ENCODE measurements at places on chromosomes 12 and 14. TPM values are rescaled to one million over a fixed set of nuclear protein-coding genes. Genes with fewer than 3 reads are reported as not detected.

LGR5 gene
- 10.3 TPM for total RNA-seq

NUDT4 gene
- 59.2 TPM for total RNA-seq

GTF2A1 gene
- 42.0 TPM for total RNA-seq

CACNA1C gene
- 1.6 TPM for total RNA-seq

GRCh38 chr14:63179383-63179782 lies 24.9 kb upstream of the RHOJ start:
- DNase-seq, result no peak

DNA sequence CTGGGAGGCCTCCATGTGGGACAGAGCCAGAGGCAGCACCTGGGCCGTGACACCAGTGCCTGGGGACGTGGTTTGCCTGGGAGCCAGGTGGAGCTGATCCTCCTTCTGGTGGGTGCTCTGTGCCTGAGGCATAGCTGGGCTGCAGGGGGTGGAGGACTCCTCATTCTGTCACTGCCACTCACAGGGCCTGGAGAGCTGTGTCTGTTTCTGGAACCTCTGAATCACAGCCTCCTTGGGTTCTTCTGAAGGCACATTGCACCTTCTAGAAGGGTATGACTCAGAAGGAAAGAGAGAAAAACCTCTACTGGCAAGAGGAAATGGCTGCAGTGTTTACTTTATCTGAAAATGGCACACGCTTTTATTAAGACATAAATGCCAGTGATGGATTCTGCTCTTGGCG lies 659.8 kb downstream of the VRK1 start:
- DNase-seq, result no peak

DNA sequence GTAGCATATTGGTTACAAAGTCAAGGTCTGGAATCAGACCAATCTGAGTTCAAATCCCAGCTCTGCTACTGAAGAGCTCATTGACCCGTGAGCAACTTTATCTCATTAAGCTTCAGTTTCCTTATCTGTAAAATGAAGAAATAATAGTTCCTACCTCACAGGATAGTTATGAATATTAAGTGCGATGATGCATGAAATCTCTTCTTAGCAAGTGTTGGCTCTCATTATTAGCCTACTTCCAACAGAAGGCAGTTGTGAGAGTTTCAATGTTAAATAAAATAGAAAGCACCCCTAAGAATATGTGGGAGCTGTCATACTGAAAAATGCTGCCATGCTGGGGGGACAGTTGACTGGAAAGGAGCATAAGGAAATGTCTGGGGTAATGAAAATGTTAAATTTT lies 39.0 kb upstream of the ITPR2 start:
- DNase-seq, result no peak

GRCh38 chr12:47920913-47921312 lies 16.1 kb upstream of the VDR start:
- no peak for DNase-seq

- no peak for DNase-seq
Measured at GRCh38 chr14:33846100-33846824, 104.6 kb downstream of the EGLN3 start.

DNA sequence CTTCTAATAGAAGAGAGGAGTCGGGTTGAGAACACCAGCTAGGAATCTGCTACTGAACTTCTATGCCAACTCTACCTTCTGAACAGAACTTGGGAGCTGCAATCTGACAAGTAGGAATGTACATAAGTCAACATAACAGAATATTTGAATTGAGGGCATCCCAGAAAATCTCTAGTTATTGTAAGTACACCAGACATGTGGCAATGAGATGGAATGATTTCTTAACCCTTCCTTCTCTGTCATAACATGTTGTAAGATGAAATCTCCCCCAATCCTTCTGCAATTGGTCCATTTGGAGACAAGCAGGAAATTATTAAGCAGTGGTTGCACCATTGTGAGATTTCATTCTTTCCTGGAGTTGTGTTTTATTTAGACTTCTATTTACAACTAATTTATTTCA lies 68.7 kb upstream of the TMPO start:
- no peak for DNase-seq

DNA sequence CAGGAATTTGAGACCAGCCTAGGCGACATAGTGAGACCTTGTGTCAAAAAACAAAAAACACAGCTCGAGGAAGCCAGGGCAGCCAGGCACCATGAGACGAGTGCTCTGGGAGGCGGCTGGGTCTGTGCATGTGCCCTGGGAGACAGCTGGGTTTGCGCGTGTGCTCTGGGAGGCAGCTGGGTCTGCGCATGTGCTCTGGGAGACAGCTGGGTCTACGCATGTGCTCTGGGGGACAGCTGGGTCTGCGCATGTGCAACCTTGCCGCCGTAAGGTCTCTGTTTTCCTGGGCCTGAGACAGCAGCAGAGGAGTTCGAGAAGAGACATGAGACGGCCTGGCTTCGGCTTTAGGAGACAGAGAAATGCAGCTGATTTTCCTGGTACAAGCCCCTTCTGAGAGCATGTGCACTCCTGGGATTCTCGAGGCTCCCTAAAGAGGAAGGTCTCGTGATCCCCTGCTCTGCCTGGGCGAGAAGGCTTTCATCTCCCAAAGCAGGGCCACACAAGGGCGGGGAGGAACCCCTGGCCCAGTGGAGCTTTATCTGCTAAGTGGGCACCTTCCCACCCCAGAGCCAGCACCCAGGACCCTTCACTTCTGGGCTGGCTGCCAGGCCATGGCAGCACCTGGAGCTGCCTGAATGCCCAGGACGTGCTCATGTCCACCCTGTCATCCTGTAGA lies 3.5 kb upstream of the BDKRB1 start:
- no peak for DNase-seq

DNA sequence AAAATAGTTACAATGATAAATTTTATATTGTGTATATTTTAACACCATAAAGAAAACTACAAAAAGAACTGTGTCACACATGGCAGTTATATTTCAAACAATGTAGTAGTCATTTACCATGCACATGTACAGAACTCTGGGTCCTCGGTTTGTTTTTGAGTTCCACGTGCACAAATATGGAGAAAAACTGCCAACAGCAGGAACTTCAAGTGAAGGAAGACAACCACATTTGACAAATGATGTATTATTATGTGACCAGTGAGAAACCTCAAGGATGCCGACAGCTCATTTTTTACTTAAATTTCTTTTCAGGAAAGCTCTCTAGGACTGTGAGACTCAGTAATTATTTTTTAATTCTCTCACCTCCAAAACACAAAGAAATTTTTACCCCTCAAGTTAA lies 244.2 kb upstream of the USP15 start:
- no peak for DNase-seq

- DNase-seq, result no peak
Measured at GRCh38 chr12:6824901-6825381, 3.3 kb upstream of the P3H3 start.

- no peak for DNase-seq
Measured at GRCh38 chr12:4240161-4240783, 33.3 kb upstream of the CCND2 start.

DNA sequence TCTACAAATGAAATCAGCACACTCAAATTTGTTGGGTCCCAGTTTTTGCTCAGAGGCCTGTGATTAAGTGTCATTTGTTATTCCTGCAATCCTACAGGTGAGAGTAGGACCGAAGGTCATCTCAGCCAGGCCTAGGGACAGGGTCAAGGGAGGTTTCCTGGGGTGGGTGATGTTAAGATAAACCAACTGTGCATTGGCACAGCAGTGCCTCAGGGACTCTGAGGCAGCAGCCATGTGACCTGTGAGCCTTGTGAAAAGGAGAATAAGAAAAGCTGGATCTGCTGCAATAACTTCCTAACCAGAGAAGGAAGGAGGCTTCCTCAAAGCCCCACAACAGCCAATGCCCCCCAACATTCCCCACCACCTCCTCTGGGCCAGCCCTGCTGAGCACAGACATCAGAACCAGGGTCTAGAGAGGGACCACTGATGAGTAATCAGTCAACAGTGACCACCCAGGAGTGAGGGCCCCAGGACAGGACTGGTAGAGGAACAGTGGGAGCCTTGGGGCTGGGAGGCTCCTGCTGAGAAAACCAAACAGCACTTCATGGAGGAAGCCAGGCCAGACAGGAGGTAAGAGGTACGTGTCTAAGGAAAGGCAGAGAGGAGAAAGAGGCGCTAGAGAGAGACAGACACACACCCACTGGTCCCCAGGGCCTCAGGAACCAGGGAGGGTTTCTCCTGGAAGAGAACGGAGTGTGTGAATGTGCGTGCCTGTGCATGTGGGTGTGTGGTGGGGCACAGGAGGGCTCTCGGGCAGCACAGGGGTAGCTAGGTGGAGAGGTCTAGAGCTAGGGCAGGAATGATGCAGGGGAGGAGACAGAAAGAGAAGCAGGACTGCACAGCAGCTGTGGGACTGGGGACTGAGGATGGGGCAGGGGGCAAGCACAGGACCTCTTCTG lies 82.4 kb downstream of the ITPK1 start:
- no peak for DNase-seq

- DNase-seq, result no peak
Measured at GRCh38 chr14:102275866-102276265, 29.1 kb downstream of the MOK start.

- DNase-seq, result no peak
Measured at GRCh38 chr12:39618701-39619100, 902 bp downstream of the ABCD2 start.
